AG20443 (cell line): ENCODE measurements at places on chromosomes 12 and 14.
A peak's percentile ranks its signal among the peaks of the same experiment; 100 is the strongest.

DNA sequence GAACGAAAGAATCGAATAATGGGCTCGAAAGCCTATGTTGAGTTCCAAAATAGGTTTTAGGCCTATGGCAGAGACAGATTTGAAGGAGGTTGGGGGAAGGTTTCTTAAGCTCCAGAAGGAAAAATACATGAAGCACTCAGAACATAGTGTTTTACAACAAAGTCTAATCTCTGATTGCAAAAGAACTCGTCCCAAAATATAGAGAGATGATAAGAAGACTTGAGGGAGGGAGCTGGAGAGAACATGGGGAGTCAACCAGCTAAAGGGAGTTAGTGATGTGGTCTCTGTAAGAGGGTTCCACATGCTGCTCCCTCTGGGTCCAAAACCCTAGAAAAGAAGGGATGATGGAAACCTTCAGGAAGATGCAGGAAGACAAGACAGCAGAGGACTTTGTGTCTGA, 54.8 kb upstream of the DAAM1 start:
- DNase-seq, result no peak

DNA sequence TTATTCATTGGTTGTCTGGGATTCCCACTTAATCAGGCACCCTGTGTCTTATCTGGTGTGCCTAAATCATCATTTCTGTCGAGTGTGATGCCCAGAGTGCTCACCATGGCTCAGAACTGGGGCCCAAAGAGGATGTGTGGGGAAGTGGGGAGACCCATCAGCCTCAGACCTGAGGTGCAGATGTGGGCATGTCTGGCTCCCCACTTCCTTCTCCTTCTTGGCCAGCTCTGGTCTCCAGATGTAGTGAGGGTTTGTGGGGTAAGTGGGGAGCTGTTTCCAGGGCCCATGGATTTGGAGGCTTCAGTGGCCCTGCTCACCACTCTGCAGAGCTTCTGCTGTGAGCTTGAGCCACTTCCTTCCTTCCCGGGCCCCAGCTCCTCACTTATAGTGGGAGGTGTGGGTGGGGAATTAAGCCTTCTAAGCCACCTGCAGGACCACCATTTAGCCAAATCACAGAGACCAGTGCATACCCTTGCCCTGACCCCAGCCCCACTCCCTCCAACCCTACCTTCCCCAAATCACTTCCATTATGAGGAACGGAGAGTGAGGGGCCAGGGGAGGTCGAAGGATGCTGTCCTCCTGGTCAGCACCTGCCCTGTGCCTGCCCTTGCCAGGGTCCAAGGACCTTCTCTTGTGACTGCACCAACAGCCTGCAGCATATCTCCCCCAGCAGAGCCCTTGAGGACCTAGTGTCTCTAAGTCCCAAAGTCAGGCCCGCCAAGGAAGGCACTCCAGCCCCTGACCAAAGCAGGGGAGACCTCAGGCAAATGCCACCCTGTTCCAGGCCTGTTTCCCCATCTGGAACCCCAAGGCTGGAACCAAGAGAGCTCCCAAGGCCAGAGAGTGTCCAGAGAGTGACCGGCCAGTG, 278.2 kb upstream of the RTL1 start:
- DNase-seq, result peak; percentile 7

- no peak for DNase-seq
Observed at GRCh38 chr12:68281322-68282077, 28.1 kb upstream of the IL22 start.

DNA sequence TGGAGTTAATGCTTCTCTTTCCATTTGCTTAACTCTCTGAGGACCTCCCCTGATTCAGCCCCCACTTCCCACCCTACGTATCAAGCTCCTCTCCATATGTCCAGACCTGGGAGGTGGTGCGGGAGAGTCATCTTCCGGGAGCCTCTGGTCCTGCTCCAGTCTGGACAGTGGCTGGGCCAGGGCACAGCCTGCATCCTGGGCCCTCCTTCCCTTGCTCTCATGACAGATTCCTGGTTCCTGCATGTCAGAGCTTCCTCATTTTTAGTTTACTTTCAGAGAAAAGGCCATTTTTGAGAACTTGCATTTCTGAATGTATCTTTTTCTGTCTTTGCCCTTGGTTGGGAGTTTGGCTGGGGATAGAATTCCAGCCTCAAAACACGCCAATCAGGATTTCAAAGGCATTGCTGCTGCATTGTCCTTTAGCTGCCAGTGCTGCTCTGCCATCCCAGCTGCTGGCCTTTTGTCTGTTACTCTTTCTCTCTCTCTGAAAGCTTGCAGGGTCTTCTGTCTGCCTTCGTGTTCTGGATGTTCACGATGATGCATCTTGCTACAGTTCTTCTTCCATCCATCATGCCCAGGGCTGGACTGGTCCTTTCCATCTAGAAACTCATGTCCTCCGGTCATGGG, 54.7 kb downstream of the SLC6A12 start:
- no peak for DNase-seq
